Psoas muscle (tissue), 8 donors: ENCODE measurements at places on chromosomes 1 and 21. TPM values are rescaled to one million over a fixed set of nuclear protein-coding genes. Genes with fewer than 3 reads are reported as not detected.

KRTAP13-2 gene
- total RNA-seq = not detected

DNA sequence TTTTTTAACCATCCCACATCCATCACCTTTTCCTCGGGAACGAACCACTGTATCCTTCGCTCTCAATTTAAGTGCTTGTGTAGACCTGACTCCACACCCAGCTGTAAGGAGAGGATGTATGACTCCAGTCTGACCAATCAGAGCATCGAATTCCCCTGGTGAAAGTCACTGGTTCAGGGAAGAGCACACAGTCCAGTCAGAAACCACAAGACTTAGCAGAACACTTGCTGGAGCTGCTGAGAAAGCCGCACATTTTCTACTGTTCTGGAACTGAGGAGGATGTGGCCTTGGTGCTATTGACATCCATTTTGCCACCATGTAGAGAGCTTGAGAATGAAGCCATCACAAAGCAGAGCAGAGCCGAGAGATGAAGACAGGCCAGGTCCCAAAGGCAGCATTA lies 59.9 kb upstream of the CNN3 start:
- no peak overlapping the region for H3K4me3 ChIP-seq
- H3K4me1 ChIP-seq = no peaks in the 10 kb centered on the region
- no peaks in the 10 kb centered on the region for H3K27me3 ChIP-seq
- H3K36me3 ChIP-seq = no peaks in the 10 kb centered on the region
- H3K27ac ChIP-seq = no peak overlapping the region

GRCh38 chr1:107740579-107740978 lies 224.4 kb downstream of the VAV3 start:
- no peak for DNase-seq
- H3K36me3 ChIP-seq = no peaks in the 10 kb centered on the region
- H3K27me3 ChIP-seq = no peaks in the 10 kb centered on the region
- H3K27ac ChIP-seq = no peak overlapping the region
- no peaks in the 10 kb centered on the region for H3K4me1 ChIP-seq

DNA sequence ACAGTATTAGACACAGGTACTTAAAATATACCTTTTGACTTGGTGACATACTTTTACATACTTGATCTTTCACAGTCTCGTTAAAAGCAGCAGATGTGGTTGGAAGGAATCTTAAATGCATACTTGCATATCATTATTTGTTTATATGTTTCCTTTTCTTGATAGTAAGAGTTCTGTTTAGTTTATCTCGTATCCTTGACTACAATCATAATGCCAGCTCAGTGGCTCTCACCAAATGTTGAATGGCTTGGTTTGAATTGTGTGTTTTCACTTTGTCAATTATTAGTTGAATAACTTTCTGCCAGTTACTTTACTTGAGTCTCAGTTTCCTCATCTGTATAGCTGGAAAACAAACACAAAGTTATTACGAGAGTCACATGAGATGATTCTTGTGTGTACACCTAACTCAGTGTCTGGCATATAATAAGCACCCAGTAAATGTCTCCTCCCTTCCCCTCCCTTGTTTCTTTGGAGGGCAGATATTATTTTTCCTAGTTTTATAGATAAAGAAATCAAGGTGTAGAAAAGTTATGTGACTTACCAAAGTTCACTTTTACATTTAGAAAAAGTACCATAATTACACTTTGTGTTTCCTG lies 131.6 kb upstream of the IVNS1ABP start:
- H3K36me3 ChIP-seq = no peaks in the 10 kb centered on the region
- no peaks in the 10 kb centered on the region for H3K4me1 ChIP-seq
- no peak overlapping the region for H3K27ac ChIP-seq
- DNase-seq = no peak
- H3K4me3 ChIP-seq = no peak overlapping the region

GRCh38 chr1:111223126-111223685 lies 4.3 kb upstream of the CHI3L2 start:
- H3K4me1 ChIP-seq = no peaks in the 10 kb centered on the region
- H3K36me3 ChIP-seq = no peaks in the 10 kb centered on the region
- DNase-seq = no peak
- H3K27me3 ChIP-seq = no peaks in the 10 kb centered on the region
- H3K4me3 ChIP-seq = no peak overlapping the region

DNA sequence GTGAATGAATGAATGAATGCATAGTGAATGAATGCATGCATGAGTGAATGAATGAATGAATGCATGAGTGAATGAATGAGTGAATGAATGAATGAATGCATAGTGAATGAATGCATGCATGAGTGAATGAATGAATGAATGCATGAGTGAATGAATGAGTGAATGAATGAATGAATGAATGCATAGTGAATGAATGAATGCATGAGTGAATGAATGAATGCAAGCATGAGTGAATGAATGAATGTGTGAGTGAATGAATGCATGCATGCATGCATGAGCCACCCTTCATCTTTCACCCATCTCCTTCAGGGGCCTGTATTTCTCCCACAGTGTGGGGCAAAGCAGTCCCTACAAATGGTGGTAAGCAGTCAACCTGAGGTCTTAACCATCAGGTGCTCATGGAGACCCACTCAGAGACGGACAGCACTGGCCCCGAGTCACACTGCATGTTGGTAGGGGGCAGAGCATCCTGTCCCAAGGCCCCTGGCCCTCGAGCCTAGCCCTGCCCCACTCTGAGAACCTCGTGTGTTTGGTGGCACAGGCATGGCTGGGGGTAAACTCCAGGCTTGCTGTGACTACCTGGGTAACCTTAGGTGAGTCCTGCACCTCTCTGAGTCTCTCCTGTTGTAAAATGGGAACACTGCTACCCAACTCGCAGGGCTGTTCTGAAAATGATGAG lies 28.0 kb upstream of the PAX7 start:
- no peak for DNase-seq
- no peaks in the 10 kb centered on the region for H3K4me1 ChIP-seq
- H3K36me3 ChIP-seq = no peaks in the 10 kb centered on the region
- H3K4me3 ChIP-seq = no peak overlapping the region
- no peak overlapping the region for H3K27ac ChIP-seq

DNA sequence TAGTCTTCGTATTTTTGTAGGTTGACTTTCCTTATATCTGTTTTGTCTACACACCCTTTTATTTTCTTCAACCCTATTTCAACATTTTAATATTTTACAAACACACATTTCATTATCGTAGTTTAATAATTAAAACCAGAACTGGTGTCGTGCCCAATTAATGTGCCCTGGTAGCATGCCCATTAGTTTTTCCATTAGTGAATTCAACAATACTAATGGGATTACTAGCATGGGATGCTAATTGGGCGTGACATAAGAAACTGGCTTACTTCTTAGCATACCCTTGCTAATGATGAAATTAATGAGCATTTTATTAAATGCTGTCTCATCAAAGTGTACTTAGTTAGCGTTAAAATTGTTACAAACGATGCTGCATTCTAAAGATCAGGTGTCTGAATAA lies 332.7 kb downstream of the USH2A start:
- no peaks in the 10 kb centered on the region for H3K36me3 ChIP-seq
- no peak overlapping the region for H3K27ac ChIP-seq
- no peaks in the 10 kb centered on the region for H3K27me3 ChIP-seq
- no peak for DNase-seq

DNA sequence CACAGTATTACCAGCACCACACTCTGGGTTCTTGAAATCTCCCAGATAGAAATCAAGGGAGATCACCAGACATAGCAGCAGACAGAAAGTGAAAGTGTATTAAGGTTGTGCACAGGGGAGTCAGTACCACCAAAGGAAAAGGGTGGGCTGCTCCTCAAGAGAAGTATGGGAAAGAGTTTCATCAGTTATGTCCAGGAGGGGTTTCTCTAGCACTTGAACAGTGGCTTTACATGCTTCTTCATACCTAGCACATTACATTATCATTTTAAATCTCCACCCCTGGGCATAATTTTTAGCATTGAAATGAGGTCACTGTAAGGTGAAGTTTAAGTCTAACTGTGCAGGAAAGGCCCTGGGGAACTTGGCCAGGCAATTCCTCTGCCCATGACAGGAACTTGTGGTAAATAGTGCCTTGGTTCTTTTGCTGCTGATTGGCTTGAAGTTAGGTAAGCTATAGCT lies 601.0 kb downstream of the NUF2 start:
- H3K27ac ChIP-seq = no peak overlapping the region
- H3K4me1 ChIP-seq = no peaks in the 10 kb centered on the region
- no peak for DNase-seq
- no peaks in the 10 kb centered on the region for H3K27me3 ChIP-seq
- no peak overlapping the region for H3K4me3 ChIP-seq
- H3K36me3 ChIP-seq = no peaks in the 10 kb centered on the region

LCE3B gene
- not detected for total RNA-seq

DNA sequence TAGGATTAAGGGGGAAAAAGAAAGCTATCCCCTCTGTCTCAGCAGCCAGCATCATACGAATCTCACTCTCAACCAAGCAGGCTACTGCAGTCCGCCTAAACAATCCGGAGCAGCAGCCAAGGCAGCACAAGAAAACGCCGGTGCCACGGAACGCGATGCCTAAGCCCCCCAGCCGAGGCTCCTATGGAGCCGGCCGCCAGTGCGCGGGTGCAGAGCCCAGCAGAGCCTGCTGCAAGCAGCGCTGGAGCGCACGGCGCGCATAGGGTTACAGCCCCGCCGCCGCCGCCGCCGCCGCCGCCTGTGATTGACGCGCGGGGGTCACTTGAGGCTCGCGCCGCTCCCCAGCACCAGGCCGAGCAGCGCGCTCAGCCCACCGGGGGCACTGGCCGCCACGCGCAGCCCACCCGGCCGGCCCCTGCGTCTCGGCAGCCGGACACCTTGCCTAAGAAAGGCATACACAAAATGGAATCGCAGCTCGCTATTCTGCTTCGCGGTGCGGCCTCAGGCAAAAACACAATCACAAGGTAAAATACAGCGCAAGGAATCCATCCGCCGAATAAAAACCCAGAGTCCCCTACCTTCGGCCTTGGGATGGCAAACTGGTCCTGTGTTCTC lies 780 bp downstream of the HIVEP3 start:
- H3K4me3 ChIP-seq = peak overlapping the region; percentile 80
- H3K27ac ChIP-seq = peak overlapping the region; percentile 87
- H3K27me3 ChIP-seq = no peaks in the 10 kb centered on the region
- H3K36me3 ChIP-seq = no peaks in the 10 kb centered on the region

GRCh38 chr21:29674343-29674742 lies 265.5 kb downstream of the GRIK1 start:
- no peak overlapping the region for H3K27ac ChIP-seq
- H3K4me3 ChIP-seq = no peak overlapping the region
- no peak for DNase-seq
- H3K27me3 ChIP-seq = no peaks in the 10 kb centered on the region
- H3K36me3 ChIP-seq = no peaks in the 10 kb centered on the region

- H3K4me3 ChIP-seq = no peak overlapping the region
- H3K36me3 ChIP-seq = no peaks in the 10 kb centered on the region
- no peak overlapping the region for H3K27ac ChIP-seq
- H3K4me1 ChIP-seq = peaks cover 6% of the 10 kb centered on the region
- no peak for DNase-seq
Observed at GRCh38 chr21:38436341-38436740, 61.9 kb downstream of the ERG start.

- DNase-seq = no peak
- no peak overlapping the region for H3K4me3 ChIP-seq
- H3K36me3 ChIP-seq = no peaks in the 10 kb centered on the region
- no peaks in the 10 kb centered on the region for H3K4me1 ChIP-seq
Observed at GRCh38 chr1:92066321-92066720, 8.9 kb downstream of the SETSIP start.

DNA sequence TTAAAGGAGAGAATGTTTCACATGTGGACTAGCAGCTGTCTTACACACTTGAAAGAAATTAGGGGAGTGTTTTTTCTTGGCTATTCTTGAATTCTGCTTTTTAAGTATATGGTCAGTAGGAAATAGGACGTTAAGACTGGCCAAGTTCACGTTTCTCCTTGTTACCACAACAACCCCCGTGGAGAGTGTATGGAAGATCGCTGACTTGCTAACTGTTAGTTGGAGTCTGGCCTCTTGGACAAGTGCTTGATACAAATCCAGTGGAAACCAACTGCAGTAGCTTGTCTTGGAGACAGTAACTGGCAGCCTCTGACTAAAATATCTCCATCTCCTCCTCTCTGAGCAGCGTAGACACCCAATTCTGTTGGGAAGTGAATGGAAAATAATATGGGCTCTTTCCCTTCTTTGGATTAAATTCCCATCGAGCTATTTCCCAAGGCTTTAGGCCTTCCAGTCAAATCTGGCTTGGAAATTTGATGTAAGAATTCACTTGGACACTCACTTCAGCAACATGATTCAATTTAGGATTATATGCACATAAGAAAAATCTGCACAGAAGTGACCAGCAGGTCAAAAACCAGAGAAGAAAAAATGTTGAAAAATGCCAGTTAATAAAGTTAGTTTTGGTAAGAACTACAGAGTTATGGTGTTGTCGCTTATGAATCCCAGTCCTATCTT lies 3.6 kb upstream of the NFIA start:
- no peaks in the 10 kb centered on the region for H3K27me3 ChIP-seq
- H3K4me3 ChIP-seq = peak overlapping the region; percentile 70
- peak overlapping the region; percentile 97 for H3K27ac ChIP-seq
- H3K4me1 ChIP-seq = peaks cover 32% of the 10 kb centered on the region
- DNase-seq = no peak
- no peaks in the 10 kb centered on the region for H3K36me3 ChIP-seq

DNA sequence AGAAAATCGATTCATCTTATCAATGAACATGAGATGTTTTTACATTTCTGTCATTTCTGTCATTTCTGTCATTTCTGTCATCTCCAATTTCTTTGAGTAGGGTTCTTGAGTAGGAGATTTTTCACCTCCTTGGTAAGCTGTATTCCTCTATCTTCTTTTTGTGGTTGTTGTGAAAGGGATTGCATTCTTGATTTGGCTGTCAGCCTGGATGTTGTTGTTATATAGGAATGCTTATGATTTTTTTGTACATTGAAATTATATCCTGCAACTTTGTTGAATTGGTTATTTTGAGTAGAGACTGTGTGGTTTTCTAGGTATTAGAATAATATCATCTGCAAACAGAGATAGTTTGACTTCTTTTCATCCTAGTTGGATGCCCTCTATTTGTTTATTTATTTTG lies 1233.7 kb downstream of the PLA2G4A start:
- H3K27ac ChIP-seq = no peak overlapping the region
- no peak overlapping the region for H3K4me3 ChIP-seq
- no peaks in the 10 kb centered on the region for H3K4me1 ChIP-seq
- DNase-seq = no peak

- H3K27me3 ChIP-seq = no peaks in the 10 kb centered on the region
- peaks cover 38% of the 10 kb centered on the region for H3K4me1 ChIP-seq
- no peak overlapping the region for H3K4me3 ChIP-seq
- no peaks in the 10 kb centered on the region for H3K36me3 ChIP-seq
- DNase-seq = peak; percentile 75
Observed at GRCh38 chr1:203556047-203556851, 62.3 kb downstream of the OPTC start.

KIRREL1 gene
- total RNA-seq = 7.1 TPM

- no peak overlapping the region for H3K4me3 ChIP-seq
- peaks cover 6% of the 10 kb centered on the region for H3K4me1 ChIP-seq
- H3K27ac ChIP-seq = peak overlapping the region; percentile 59
Observed at GRCh38 chr1:19495799-19496526, 10.6 kb upstream of the CAPZB start.

FHAD1 gene
- total RNA-seq = not detected

- no peaks in the 10 kb centered on the region for H3K27me3 ChIP-seq
- no peak for DNase-seq
- no peaks in the 10 kb centered on the region for H3K4me1 ChIP-seq
- H3K4me3 ChIP-seq = no peak overlapping the region
Observed at GRCh38 chr1:241186716-241187115, 170.3 kb downstream of the RGS7 start.
